ENCODE measurements at places on chromosomes 12 and 14.

DNA sequence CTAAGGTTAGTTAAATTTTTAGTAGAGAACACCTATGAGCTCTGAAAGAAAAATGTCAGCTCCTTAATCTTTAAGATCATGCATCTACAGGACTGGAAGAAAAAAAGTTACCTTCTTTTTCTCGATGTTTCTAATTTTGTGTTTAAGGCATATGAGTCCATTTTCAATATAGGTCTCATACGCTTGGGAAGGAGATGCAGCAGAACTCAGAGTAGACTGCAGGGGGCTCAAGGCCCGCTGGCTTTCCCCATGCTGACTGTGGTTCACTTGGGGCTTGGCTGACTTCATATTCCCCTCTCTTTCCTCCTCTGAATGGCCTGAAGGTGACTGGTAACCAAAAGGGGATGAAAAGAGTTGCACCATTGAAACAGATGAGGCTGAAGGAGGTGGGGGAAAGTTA lies 1.5 kb downstream of the CAPRIN2 start:
- no peak for DNase-seq

GRCh38 chr14:96165493-96166436 lies 38.9 kb upstream of the BDKRB2 start:
- no peak for DNase-seq

DNA sequence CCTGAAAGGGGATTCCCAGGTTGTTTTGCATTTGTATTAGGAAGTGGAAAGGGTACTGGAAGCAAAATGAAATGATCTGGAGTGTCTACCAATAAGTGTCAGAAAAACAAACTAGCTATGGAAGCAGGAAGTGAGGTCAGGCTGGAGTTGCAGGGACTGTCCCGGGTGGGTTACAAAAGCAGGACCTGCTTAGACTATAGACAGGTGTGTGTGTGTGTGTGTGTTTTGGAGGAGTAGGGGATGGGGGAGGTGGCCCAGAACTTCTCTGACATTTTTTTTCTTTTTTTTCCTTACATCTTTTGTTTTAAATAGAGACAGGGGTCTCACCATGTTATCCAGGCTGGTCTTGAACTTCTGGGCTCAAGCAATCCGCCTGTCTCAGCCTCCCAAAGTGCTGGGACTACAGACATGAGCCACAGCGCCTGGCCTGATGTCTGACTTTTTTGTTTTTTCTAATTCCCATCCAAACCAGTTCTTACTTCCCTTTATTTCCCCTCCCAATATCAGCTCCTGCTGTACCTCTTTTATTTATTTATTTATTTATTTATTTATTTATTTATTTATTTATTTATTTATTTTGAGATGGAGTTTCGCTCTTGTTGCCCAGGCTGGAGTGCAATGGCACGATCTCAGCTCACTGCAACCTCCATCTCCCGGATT lies 512 bp upstream of the RND1 start:
- DNase-seq: no peak

DNA sequence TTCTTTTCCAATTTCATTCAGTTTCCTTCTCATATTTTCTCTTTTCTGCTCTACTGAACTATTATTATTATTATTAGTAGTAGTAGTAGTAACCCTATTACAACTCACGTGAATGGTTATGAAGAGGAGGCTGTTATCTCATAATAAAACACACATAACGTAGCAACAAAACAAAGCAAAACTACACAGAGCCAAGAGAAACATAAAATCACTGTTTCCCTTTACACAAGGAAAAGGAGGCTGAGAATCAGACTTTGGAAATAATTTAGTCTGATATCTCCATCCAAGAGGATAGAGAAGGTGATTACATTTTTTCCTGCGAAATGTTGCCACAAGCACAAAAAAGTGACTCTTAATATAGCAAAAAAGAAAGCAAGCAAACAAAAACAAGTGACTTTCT lies 975.8 kb upstream of the FLRT2 start:
- no peak for DNase-seq

All from epithelial cell of prostate (primary cell).